ENCODE measurements at places on chromosomes 12 and 14. TPM values are rescaled to one million over a fixed set of nuclear protein-coding genes. Genes with fewer than 3 reads are reported as not detected.

ATP23 gene
- 30.0 TPM for total RNA-seq

ST8SIA1 gene
- total RNA-seq, result 8.9 TPM

DNA sequence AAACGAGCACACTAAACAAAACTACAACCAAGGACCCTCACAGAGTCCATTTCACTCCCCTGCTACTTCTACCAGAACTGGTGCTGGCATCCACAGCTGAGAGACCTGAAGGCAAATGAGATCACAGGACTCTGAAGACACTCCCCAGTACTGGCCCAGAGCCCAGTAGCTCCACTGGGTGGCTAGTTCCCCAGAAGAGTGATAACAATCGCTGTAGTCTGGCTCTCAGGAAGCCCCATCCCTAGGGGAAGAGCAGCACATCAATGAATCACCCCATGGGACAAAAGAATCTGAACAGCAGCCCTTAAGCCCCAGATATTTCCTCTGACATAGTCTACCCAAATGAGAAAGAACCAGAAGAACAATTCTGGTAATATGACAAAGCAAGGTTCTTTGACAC lies 190.7 kb upstream of the BMP4 start:
- no peak for DNase-seq

NR1H4 gene
- total RNA-seq, result 1.5 TPM

MYO1H gene
- not detected for total RNA-seq

DNA sequence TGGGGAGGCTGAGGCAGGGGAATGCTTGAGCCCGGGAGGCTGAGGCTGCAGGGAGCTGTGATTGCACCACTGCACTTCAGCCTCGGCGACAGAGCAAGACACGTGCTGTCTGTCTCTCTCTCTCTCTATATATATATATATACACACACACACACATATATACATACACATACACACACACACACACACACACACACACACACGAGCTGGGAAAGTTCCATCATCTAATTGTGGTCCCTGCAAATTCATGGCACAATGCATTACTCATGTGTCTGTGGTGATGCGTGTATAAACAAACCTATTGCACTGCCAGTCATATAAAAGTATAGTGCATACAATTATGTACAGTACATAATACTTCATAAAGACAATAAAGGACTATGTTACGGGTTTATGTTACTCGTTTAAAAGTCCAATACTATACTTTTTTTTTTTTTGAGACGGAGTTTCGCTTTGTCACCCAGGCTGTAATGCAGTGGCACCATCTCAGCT lies 36.6 kb downstream of the WDR89 start:
- peak; percentile 34 for DNase-seq

GRCh38 chr12:111408686-111409402 lies 3.1 kb downstream of the SH2B3 start:
- no peak for DNase-seq

TMEM63C gene
- total RNA-seq, result 0.77 TPM

Data from H4 (cell line).